Choroid plexus epithelial cell (primary cell): ENCODE measurements at places on chromosomes 3 and 15.

DNA sequence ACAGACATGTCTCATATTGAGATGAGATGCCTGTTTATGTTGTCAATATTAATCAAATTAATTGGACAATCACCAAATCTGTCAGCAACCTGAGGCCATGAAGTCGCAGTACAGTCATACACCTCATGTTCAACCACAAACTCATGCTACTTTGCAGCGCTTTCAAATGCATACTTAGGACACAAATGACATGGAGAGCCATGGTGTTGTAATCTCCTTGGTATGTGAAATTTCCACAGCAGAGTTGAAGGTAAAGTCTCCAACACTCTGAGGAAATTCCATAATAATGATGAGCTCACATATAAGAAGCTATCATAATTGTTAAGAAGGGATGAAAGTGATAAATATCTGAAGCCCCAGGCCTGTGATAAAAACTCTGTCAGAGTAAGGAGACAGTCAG, 873.9 kb downstream of the MCTP2 start:
- DNase-seq = peak; percentile 86

DNA sequence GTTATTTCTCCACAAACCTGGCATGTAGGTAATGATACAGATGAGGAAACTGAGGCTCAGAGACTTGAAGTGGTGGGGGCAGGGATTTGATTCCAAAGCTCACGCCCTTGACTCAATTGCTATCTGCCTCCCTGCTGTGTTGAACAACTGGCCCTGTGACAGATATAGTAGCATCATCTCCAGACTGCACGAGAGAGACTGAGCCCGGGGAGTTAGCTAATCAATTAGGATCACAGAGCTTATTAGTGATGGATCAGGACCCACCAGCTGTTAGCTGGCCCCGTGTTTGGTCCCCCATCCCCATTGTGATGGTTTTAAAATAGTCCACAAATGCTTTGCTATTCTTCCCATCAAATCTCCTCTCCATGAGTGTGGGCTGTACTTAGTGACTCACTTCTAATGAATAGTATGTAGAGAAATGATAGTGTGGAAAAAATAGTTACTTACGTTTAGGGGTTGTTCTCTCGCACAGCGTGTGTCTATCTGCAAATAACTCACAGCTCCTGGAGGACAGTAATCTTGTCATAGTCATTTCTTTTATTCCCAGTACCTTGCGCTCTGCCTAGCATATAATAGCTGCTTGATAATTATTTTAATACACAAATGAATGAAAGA, 74.4 kb upstream of the KLF13 start:
- peak; percentile 42 for DNase-seq

- DNase-seq = no peak
Measured at GRCh38 chr3:28042095-28042635, 199.3 kb upstream of the CMC1 start.

DNA sequence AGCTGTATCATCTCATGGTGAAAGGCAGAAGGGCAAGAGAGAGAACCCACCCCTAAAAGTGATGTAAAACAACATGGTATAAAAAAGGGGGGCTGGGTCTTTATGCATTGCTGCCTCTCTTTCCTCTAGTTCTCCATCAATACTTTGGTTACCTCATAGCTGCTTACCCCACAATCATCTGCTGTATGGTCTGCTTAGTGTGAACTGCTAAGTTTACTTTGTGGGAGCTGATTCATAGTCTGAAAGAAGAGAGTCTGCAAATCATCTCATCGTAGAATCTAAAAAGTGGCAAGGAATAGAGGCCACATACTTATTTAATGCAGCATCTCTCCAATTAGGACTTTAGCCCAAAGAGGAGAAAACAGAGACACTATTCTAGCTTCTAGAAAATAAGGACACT, 546.8 kb downstream of the GBE1 start:
- peak; percentile 47 for DNase-seq

DNA sequence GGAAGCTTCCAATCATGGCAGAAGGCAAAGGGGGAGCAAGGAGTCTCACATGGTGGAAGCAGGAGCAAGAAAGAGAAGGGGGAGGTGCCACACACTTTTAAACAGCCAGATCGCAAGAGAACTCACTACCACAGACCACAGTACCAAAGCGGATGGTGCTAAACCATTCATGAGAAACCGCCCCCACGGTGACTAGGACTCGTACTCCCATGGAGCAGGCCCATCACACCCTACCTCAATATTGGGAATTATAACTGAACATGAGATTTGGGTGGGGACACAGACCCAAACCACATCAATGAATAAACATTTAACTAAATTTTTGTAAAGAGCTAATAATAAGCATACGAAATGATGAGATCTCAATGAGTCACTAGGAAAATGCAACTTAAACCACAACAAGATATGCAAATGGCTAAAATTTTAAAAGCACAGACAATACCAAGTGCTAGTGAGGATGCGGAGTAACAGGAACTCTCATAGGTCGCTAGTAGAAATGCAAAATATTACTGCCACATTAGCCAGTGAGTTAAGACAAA, 10.0 kb downstream of the MRPS25 start:
- DNase-seq = peak; percentile 28

DNA sequence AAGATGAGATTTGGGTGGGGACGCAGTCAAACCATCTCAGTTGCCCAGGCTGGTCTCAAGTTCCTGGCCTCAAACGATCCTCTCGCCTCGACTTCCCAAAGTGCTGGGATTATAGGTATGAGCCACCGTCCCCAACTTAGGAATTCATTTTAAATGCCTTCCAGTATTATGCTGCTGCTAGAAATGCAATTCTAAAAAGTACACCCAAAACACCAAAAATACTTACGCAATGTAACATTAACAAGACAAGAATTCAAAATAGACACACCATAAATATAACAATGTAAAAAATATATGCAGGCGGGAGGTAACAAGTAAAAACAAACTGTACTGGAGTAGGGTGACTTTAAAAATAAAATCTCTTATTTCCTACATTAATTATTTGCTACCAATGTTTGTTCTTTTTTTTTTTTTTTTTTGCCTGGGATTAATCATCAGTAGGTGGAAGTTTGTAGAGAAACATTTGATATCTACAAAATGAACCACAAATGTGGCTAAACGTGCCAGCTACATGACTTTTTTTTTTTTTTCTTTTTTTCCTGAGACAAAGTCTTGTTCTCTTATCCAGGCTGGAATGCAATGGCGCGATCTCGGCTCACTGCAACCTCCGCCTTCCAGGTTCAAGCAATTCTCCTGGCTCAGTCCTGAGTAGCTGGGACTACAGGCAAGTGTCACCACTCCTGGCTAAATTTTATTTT, 56.8 kb downstream of the SETMAR start:
- no peak for DNase-seq

DNA sequence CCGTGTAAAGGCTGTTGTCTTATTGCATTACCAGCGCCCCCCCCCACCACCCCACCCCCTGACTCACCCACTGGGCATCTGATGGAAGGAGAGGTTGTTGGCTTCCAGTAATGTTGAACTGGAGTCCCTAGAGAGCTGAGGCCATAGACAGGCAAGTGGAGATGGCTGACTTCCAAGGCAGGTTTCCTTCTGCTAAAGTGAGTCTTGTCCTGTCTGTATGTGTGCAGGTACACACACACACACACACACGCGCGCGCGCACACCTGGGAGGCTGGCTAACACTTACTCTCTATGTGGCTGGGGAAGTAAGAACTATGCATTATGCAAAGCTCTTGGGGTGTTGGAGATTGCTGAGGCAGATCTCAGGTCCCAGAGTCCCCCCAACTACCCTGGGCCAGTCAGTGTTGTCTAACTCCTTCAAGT, 1.6 kb upstream of the KY start:
- peak; percentile 29 for DNase-seq

- no peak for DNase-seq
Measured at GRCh38 chr15:92578096-92578835, 77.3 kb downstream of the FAM174B start.

DNA sequence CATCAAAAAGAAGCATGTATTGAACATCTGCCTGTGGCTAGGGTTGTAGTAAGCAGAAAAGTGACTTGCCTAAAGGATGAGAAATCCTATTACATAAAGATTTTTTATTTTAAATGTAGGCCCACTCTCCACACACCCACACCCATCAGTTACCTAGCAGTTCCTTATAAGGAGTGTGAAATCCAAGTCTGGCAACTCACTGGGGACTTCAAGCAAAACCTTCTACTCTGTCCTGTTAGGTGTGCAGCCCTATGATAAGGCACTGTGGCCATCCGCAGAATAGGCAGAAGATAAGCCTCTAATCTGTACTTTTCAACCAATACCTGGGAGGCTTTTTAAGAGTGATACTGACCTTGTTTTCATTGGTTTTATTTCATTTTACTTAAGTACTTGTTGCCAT, 52.7 kb upstream of the TJP1 start:
- DNase-seq = no peak

- DNase-seq = no peak
Measured at GRCh38 chr15:77009176-77009575, 14.2 kb downstream of the PSTPIP1 start.

- DNase-seq = no peak
Measured at GRCh38 chr3:33525232-33525631, 85.0 kb upstream of the UBP1 start.
